ENCODE measurements at places on chromosomes 3 and 15.

DNA sequence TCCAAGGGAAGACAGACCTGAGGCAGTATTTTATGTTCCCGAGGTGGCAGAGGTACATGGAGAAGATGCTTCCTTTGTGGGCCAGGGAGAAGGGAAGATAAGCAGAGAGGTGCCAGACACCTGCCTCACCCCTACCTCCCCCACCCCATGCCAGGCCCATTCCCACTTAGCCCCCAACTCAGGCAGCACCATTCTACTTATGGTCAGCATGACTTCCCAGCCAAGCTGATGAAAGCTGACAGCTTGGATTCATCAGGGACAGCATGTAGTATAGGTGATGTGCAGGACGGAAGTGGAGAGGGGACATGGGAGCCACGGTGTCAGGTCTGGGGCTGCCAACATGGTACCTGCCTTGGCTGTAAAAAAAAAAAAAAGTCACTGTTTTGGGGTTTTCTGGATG lies 57.5 kb upstream of the CSPG4 start:
- no peak for DNase-seq

DNA sequence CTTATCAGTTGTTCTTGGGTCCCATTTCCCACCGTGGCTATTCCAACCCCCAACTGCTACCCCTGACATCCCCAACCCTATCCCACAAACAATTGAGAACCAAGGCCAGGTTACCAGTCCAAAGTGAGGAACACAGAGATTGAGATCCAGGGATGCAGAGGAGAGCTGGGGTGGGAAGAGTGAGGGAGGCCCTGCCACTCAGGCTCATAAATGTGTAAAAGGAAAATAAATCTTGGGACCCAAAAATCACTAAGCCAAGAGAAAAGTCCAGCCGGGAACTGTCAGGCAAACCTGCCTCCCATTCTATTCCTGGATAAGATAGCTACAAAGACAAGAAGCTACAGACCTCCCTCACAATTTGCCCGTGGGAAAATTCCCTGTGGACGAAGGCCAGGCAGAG lies 101.1 kb upstream of the DLG1 start:
- no peak for DNase-seq

GRCh38 chr3:101146946-101147345 lies 153.7 kb upstream of the ABI3BP start:
- no peak for DNase-seq

- no peak for DNase-seq
Observed at GRCh38 chr3:181722766-181723425, 11.2 kb downstream of the SOX2 start.

DNA sequence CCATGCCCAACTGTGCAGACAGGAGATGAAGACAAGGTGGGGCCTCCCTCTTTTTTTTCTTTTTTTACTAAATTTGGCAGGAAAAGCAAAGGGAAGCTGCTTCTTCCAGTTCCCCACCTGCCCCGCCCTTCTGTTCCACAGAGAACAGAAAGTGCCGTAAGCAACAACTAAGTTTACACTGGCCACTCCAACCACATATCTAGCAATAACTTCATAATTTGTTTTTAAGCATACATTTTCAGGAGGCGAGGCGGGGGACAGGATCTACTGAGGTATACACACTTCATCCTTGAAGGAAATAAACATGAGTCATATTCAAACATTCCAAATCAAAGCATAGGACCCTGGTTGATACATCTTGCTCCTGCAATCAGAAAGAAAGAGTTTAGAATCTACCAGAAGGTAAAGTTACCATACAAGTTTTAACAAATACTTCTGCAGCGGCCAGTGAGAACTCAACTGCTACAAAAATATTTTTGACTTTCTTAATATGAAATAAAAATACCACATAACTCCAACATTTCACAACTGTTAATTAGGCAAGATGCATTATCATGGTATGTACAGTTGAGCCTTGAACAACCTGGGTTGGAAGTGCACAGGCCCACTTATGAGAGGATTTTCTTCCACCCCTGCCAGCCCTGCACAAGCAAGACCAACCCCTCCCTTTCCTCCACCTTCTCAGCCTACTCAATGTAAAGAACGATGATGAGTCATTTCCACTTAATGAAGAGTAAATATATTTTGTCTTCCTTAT lies 50.7 kb downstream of the FOXP1 start:
- no peak for DNase-seq

DNA sequence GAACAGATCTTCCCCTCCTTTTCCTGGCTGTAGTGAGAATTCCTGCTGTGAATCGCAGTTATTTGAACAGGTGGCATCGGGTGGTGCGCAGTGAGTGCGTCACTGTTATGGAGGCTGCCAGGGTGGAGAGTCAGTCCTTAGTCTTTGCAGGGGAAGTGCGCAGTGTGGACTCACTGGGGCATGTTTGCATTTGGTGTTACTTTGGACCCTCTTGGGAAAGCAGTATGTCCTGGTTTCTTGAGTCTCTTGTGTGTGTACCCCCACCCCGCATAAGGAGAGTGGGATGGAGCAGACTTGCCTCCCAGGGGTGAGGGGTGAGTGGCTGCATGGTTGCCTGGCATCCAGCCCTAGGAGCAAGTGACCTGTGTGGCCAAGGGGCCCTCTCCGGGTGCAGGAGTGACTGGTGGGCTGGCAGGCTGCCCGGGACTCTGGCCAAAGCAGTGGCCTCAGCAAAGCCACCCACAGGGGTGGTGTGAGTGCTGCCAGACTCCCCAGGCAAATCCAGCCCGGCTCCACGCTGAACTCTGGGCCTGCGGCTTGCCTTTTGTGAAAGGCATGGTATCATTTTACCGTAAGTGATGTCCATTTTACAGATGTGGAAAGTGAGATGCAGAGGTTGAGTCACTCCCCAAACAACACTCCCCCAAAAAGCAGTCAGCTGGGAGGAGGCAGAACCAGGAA lies 46.4 kb downstream of the DNASE1L3 start:
- no peak for DNase-seq

GRCh38 chr3:55416331-55416821 lies 70.7 kb downstream of the WNT5A start:
- DNase-seq: no peak

DNA sequence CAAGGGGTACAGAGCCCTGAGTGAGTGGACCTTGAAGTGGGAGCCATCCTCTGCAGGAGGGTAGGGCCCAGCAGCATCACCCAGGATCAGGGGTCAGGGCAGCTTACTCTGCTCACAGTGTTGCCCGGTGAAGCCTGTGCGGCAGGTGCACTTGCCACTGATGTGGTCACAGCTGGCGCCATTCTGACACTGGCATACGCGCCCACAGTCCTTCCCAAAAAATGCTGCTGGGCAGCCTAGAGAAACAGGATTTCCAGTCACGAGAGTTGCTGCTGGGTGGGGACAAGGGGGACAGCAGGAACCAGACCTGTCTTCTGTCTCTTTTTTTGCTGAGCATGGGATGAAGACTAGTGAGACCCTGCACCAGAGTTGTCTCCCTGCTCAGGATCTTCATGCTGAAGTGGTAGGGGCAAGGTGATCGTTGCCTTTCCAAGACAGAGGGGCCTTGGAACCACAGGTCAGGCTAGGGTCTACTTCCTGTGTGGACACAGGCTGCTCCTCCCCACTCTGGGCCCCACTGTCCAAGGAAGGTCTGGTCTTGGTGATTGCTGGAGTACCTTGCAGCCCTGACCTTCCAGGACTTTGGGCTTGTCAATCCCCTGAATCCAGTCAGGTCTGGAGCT lies 46.9 kb downstream of the RAB11A start:
- no peak for DNase-seq

DNA sequence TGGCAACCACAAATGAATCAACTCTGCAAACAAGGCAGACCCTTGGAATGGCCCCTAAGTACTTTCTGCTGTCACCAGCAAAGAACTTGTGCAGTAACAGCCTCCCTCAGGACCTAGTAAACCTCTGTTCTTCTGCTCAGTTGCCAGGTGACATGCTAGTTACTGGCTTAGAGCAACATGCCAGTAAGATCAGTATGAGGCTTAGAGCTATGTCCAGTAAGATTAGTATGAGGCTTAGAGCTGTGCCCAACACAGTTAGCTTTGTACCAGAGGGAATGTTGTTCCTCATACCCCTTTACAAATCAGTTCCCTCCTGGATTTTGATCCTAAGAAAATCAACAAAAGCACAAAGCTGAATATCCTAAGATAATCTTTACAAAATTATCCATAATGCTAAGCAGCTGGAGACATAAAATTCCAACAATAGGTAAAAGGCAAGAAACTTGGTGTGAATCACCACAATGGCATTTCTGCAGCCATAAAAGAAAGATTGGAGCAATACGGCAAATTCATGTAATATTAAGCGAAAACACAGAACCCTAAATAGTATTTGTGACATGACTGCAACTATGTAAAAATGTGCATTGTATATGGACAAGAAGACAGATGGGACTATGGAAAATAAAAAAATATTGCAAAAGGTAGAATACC lies 107.3 kb upstream of the LPP start:
- DNase-seq: no peak

GRCh38 chr3:32822609-32823498 lies 5.1 kb downstream of the TRIM71 start:
- DNase-seq: no peak

DNA sequence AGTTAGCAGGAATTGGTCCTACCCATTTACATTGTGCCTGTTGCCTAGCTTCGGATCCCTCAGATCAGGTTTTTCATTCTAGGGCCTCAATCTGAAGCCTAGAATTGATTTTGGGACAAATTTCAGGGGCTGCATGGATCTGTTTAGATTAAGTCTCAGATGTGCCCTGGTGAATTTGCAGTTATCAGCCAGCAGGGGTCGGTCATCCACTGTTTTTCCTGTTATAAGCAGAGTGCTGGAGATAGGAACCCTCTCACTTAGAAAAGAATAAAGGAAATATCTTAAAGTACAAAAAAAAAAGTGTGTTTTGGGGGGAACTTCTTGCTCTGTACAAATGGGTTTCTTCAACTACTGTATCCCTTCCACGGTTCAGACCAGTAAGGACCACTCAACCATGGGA lies 212.5 kb downstream of the BCHE start:
- no peak for DNase-seq

DNA sequence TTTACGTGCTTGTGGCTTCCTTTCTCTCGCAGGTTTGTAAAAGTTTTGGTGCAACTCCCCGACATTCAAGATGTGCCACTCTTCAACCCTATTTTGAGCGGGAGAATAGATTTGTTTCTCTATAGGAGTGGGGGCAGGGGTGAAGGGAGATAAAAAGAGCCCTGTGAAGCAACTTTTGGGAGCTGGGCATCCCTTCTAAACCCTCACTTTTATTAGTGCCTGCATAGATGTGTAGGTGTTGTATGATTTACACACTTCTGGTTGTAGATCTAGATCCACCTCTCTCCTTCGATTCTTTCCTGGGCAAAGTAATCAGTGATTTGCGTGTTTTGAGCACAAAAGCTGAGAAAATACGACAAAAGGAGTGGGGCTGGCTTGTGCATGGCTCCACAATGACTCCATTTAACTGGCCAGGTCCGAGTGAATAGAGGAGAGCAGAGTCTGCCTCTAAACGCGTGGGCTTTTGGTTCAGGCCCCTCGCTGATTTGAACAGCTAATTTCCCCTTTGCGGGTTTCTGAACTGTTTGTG lies 17.7 kb downstream of the SOX2 start:
- no peak for DNase-seq

GRCh38 chr3:168072323-168072650 lies 23.4 kb downstream of the GOLIM4 start:
- DNase-seq: no peak

- no peak for DNase-seq
Observed at GRCh38 chr3:143901105-143901504, 52.8 kb upstream of the SLC9A9 start.

GRCh38 chr15:40590667-40591050 lies 3.4 kb upstream of the KNL1 start:
- no peak for DNase-seq

DNA sequence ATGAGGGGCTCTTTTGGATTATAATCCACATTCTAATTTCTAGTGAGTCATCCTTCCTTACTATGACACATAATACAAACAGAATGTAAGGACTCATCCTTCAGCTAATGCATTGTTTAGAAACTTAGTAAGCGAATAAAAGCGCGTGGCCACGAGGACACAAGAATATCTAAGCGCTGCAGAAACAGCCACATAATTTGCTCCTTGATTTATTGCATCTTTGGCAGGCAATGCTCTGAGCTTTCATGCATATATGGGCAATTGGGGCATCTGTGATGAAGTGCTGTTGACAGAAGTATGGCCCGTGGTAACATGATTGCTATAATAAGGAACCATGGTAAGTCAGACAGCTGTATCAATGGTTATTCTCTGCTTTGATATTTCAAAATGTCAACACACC lies 191.3 kb upstream of the ZNF385D start:
- no peak for DNase-seq

GRCh38 chr3:129834580-129834979 lies 58.9 kb downstream of the TMCC1 start:
- DNase-seq: no peak

DNA sequence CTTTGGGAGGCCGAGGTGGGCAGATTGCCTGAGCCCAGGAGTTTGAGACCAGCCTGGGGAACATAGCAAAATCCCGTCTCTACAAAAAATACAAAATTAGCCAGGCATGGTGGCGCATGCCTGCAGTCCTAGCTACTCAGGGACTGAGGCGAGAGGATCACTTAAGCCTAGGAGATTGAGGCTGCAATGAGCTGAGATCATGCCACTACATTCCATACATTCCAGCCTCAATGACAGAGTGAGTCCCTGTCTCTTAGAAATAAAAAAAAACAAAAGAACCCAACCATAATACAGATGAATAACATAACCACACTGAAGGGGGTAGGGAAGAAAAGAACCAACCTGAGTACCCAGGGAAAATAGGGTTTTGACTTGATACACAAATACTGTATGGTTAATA lies 19.7 kb upstream of the CGNL1 start:
- DNase-seq: no peak

GRCh38 chr3:47961036-47961435 lies 55.2 kb downstream of the MAP4 start:
- no peak for DNase-seq

DNA sequence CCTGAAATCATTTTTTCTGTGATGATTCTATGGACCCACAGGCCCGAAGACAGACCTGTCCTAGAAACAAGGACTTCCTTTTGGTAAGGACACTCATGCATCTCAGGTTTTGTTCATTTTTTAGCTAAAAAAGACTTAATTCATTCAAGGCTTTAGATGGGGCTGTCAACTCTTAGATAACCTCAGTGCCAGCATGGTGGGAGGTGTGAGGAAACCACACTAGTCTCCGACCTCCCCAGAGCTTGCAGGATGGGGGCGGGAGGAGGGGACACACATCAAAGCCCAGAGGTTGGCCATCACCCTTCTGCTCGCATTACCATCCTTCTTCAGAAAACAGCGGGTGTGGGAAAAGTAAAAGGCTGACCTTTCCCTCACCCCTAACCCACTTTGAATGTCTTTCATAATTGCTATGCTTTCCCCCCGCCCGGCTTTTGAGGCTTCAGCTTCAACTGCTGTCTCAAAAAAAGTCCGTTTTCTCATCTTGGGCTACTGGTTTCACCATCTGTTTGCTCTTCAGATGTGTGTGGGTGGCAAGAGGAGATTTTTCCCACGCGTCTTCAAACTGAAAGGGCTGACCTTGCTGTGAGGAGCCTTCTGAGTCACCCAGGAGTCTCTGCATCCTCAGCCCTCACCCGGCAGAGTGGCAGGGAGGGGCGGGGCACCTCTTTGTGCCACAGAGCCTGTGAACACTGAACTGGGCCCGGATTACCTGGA lies 27.6 kb upstream of the CXCR6 start:
- peak; percentile 75 for DNase-seq

Data from stimulated activated CD4-positive, alpha-beta T cell treated with anti-CD3 and anti-CD28 coated beads, Interleukin-15, amount 100 ng/mL, for 48 hours (primary cell).